ENCODE measurements at places on chromosomes 3 and 15.

DNA sequence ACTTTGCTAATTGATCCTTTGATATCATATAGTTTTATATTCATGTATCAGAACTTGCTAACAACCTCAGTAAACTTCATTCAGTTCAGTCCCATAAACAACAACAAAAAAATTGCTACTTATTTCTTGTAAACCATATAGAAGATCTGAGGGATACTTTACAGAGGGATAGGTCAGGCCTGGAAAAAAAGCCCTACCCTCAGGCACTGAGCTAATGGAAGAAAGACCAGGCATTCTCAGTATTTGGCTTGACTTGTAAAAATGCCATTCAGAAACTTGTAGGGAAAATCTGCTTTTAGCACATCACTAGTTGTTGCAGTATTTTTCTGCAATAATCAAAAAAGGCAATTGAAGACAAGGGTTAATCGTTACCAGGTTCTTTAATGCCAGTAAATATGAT lies 33.1 kb downstream of the ARMC8 start:
- no peak for DNase-seq

DNA sequence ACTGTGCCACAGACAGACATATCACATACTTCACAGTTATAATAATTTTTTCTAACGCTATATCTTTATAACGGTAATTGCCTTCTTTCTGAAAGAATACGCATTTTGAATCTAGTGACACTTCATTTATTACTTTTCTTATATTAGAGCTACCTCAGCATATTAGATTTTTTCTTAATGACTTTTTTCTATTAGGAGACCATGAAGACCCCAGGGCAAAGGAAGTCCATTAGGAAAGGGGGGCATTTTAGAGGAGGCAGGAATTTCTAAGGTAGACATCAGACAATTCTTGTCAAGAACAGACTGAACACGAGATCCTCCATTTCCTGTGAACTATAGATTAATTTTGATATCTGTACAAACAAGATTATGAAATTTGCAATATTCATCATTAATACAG lies 90.5 kb upstream of the NSMCE3 start:
- no peak for DNase-seq

DNA sequence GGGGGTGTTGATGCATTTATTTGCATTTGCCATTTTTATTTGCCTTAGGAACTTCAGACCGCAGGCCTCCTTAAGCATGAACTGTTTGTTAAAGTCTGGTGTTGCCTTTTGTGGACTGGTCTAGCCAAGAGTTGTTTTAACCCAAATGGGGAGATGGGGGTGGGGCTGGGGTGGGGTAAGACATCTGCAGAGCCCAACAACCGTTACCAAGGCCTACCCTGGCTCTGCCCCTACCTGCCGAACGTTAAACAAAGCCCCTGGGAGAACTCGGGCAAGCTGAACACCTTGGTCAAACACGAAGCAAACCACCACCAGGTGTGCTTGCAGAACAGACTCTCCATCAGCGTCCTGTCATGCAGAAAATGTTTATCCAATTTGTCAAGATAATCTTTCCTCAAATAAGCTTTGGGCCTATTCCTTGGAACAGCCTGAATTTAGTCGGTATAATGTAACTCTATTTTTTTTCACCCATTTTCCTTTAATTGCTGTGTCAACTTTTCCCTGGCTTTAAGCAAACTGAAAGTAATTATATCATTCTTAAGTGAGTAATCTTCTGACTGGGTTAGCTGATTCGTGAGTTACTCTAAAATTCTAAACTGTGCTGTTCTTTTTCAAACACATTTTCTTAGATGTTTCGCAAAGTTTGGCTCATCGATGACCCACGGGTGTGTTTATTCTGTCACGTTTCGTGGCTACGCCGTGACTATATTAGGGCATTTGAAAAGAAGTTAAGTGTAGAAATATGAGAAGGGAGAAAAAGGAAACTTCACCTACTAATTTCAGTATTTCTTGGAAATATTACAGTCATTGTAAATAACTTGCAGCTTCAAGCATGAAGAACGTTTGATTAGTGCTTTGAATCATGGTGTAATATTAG lies 127.6 kb downstream of the SOX2 start:
- no peak for DNase-seq

- no peak for DNase-seq
Measured at GRCh38 chr3:42213417-42213816, 52.6 kb downstream of the CCK start.

GRCh38 chr3:114393367-114394072 lies 99.7 kb downstream of the TIGIT start:
- DNase-seq: no peak

- no peak for DNase-seq
Measured at GRCh38 chr3:25438791-25439555, 10.9 kb downstream of the RARB start.

DNA sequence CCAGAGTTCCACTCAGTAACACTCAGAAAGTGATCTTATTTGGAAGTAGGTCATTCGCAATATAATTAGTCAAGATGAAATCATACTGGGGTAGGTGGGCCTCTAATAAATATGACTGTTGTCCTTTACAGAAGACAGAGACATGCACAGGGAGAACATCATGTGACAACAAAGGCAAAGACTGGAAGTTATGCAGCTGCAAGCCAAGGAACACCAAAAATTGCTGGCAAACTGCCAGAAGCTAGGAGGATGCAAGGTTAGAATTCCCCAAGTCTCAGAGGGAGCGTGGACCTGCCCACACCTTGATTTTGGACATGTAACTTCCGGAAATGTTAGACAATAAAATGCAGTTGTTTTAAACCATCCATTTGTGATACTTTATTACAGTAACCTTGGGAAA lies 471.5 kb upstream of the AGTR1 start:
- DNase-seq: no peak

DNA sequence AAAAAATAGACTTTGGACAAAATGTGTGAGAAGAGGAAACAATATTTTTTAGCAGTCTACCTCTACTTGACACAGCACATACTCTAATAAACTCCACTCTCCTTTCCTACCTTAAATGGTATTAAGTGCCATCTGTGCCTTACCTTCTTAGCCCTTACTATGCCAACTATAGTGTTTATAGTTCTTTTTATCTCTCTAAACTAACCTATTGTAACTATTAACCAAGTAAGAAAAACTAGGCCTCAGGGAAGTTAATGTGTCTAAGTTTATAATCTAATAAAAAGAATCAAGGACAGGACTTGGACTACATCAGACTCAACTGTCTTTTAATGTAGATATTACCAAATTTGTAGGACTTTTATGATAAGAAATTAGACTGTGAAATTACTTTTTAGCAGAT lies 251.7 kb upstream of the ROBO2 start:
- no peak for DNase-seq

- no peak for DNase-seq
Measured at GRCh38 chr3:132926098-132926497, 112.1 kb upstream of the TMEM108 start.

- DNase-seq: no peak
Measured at GRCh38 chr3:192239956-192240355, 487.4 kb downstream of the FGF12 start.

DNA sequence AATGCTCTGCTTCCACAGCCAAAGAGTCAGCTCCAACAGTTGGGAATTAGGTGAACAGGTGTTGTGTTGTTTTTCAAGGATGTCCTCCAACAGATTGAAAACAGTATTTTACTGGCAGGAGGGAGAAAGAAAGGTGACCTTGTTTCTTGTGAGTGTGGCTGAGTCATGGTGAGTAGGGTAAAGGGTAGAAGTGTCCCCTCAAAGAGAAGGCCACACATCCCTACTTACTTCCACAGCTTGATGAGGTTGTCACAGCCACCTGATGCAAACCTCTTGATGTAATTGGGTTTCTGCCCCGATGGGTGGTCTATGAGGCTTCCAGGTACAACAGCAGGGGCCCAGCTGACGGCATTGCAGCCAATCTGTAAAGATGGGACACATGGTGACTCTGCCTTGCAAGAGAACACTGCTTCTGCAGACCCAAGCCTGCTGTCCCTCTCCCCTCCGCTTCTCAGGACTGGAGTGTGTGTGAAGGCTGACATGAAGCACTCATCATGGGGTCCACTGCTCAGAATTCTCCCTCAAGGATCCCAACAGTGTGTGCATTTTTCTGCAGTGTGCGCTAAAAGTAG lies 12.7 kb upstream of the GHRL start:
- DNase-seq: no peak
